T-helper 1 cell (primary cell): ENCODE measurements at places on chromosomes 5 and 9.

- no peak for DNase-seq
These were observed 36.7 kb upstream of the HMHB1 start for GRCh38 chr5:143775258-143775657.

GRCh38 chr5:125140220-125140619 lies 393.8 kb upstream of the ZNF608 start:
- no peak for DNase-seq

- DNase-seq, result no peak
These were observed 508 bp upstream of the NME5 start for GRCh38 chr5:138139781-138140090.

DNA sequence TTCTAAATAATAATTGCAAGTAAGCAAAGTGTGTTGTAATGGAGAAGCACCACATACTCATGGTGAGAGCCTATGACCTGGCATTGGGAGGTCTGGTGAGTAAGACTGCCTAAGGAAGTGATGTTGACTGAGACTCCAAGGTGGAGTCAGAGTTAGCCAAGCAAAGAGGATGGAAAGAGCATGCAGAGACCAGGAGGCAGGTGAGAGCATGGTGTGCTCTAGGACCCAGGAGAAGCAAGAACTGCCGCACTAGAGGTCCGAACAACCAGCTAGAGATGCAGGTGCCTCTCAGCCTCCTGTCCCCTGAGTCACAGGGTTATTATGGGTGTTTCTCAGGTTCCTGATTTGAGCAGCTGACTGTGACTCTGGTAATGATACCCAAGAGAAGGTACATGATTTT lies 27.3 kb downstream of the ANP32B start:
- no peak for DNase-seq

DNA sequence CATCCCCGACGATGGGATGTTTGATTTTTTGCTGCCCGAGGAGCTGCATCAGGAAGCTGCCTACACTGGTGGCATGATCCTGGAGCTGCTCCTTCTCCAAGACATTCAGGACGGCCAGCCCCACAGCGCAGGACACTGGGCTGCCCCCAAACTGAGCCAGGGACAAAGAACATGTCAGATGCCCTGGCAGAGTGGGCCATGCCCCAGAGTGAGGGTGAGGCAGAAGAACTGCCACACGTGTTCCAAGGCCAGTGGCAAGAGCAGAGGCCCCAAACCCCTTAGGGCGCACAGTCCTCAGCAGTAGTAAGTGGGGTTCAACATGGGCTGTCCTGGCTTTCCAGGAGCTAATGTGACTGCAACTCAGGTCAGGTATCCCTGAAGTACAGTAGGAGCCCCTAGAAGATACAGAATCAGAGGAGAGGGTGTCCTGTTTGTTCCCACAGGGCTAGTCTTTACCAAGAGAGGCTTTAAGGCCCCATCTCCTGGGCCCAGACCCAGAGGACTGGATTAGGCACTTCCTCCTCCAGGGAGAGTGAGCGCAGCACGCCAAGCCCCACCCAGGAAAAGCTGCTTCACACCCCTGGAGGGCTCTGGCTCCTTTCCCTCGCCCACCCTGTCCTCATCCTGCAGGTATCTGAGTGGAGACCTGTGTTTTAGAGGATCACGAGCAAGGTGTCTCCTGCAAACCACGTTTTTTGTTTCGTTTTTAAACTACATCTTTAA lies 11.1 kb downstream of the HNRNPAB start:
- no peak for DNase-seq

- no peak for DNase-seq
These were observed 215.8 kb downstream of the BNC2 start for GRCh38 chr9:16654596-16655126.

GRCh38 chr5:126450346-126450745 lies 27.1 kb downstream of the GRAMD2B start:
- no peak for DNase-seq

DNA sequence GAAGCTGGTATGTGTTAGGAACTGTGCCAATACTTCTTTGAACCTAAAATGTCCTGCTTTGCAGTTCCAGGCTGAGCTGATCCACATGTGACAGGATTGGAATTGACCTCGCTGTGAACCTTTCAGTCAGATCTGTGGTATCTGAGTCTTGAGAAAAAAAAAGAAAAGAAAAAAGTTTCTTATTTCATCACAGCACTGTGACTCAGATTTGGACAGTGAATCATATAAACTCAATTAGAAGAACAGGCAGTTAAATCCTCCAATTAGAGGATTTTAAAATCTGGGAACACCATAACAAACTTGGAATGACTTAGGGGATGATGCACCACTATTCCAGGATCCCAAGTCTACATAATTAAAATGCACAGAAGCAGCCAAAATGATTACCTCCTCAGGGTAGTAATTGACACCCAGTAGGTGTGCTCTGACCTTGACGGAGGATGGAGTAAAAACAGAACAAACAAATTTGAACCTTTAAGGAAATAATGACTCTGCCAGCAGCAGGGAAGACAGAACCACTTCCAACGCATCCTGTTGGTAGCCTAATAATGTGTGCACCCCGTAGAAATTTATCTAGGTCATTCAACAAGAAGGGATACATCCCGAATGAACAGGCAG lies 57.8 kb upstream of the RAI14 start:
- no peak for DNase-seq

DNA sequence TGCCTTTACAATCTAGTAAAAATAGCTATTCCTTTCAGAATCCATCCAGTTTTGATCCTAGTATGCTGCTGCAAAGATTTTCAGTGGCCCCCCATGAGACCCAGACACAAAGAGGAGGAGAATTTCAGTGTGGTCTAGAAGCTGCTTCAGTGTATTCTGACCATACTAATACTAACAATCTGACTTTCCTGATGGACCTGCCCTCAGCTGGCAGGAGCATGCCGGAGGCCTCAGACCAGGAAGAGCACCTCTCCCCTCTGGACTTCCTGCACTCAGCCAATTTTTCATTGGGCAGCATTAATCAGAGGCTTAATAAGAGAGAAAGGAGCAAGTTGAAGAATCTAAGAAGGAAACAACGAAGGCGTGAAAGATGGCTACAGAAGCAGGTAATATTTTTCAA lies 48.5 kb downstream of the RNF180 start:
- DNase-seq, result no peak

- DNase-seq, result no peak
These were observed 16.2 kb upstream of the NDUFB6 start for GRCh38 chr9:32589083-32589723.

DNA sequence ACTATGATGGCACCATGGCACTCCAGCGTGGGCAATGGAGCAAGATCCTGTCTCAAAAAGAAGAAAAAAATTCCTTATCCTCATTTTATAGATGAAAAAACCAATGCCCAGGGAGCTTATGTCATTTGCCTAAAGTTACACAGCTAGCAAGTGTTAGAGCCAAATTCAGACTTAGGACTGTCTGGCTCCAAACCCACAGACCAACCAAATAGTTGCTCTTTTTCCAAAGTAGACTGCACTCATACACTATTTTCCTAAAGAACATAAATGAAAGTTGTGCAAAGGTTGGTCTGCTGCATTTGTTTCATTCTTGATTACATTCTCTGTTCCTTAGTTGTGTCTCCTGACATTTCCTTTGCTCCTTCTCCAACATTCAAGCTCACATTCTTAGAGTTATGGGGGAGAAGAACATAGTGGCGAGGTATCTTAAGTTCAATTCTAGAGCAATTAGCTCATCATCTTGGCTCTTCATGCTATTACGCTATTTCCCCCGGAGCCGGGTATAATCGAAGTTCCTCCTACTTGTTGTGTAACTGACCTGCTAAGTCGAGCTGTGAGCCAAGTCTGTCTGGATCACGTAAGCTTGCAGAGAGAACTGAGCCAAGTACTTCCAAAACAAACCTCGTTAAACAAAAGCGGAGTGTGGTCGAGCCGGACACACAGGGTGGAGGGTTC lies 138.3 kb downstream of the RFK start:
- no peak for DNase-seq

GRCh38 chr9:86321373-86321772 lies 32.8 kb downstream of the TUT7 start:
- DNase-seq, result no peak

DNA sequence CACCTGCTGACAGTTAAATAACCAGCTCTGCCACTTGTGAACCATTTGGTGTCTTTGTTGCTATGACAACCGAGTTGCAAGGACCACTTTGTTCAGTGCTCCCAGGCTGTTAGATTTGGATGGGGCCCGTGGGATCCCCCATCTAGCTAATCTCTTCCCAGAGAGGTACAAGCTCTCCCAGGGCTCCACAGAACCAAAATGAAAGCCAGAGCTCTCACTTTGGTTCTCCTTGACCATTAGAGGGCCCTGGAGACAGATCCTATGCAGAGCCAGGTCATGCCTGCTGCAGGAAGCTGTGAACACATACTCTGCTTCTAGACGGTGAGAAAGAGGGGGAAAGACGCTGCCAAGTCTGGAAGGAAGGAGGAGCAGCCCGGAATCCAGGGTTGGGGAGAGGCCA lies 224.6 kb downstream of the GABBR2 start:
- no peak for DNase-seq

DNA sequence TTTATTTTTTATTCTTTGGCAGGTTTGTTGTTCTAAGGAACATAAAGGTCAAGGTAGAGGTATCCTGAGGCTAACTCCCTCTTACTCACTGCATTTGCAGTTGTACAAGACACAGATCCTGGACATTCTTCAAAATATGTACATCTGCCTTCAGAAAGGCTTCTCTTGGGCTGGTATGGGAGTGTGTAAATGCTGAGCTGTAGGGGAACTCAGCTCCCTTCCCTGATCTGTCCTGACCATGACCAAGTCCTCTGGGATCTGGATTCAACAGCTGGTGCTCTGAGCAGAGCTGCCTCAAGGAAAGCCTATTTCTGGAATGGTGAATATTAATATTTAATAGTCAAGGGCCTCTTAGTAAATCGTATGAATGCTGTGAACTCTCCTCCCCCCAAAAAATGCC lies 117.4 kb downstream of the PRKACG start:
- no peak for DNase-seq

GRCh38 chr9:33248606-33249005 lies 8.6 kb downstream of the SPINK4 start:
- no peak for DNase-seq

- peak; percentile 3 for DNase-seq
These were observed 51.2 kb upstream of the ARRDC3 start for GRCh38 chr5:91434348-91434747.

DNA sequence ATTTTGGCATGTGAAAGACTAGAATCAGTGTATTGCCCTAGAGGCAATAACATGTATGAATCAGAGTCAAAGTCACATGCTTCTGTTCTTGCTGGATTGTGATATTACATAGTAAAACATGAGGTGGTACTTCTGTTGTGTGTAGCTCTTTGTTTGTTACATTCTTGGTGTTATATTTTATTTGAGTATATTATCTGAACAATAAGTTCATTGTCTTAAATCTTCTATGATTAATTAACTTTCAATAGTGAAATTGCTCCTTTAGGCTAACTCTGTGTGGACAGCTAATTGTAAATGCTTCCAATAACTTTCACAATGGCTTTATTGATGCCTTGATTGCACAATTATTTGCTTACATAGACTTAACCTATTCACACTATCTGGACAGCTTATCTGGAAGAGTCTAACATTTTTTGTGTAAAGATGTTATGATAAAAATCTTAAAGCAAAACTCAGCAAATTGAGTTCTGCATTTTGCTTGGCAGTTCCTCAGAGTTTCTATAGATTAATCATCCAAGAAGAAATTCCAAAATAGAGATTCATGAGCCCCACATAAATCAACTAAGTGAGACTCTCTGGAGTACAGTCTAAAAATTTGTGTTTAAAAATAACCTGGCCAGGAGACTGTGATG lies 239.6 kb upstream of the TUSC1 start:
- DNase-seq, result no peak

DNA sequence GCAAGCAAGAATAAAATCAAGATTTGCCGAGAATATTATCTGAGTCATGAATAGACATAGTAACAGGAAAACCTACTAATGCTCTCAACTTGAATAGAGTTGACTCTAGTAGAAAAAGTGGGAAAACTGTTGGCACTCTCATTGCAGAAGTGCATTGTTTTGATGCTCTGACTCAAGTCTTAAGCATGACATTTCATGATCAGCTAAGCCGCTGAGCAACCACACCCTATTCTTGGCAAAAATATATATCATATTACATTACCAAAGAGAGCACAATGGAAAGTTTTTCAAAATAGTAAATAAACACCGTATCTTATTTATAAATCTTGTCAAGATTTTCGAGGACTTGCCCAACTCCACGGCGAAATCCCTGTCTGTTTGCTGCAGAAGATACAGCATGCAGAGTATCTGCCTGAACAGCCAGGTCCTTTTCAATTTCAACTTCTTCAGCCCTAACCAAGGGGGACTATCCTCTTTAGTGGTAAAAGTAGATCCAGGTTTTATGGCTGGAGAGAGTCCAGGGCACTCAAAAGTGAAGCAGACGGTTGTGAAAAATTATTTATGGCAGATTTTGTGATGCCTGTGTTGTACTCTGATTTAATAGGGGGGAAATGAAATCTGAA lies 13.9 kb upstream of the ADAMTSL1 start:
- DNase-seq, result no peak

DNA sequence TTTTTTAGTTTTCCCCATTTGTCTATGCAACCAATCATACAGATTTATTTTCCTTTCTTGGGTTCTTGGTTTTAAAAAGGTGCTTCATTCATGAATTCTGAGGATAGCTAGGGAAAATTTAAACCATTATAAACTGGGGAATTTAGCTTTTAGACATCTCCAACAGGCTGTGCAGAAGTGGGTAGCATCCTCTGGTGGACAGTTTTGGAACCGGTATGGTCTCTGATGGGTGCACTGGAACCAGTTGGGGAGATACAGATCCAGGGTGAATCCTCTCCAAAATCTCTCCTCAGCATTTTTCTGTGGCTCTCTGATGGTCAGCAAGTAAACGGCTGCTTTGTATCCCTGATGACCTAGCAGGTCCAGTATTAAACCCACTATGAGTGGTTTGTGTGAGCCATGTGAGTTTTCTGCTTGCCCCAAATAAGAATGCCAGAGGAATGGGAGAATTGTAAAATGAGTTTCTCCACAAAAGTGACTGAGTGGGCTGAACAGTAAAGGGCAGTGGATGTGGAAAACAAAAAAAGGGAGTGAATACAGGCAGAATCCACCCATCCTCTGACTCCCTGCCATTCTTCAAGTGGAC lies 9.1 kb upstream of the DNAJC25 start:
- DNase-seq, result no peak

- DNase-seq, result no peak
These were observed 446.2 kb downstream of the ELAVL2 start for GRCh38 chr9:23379842-23380241.

DNA sequence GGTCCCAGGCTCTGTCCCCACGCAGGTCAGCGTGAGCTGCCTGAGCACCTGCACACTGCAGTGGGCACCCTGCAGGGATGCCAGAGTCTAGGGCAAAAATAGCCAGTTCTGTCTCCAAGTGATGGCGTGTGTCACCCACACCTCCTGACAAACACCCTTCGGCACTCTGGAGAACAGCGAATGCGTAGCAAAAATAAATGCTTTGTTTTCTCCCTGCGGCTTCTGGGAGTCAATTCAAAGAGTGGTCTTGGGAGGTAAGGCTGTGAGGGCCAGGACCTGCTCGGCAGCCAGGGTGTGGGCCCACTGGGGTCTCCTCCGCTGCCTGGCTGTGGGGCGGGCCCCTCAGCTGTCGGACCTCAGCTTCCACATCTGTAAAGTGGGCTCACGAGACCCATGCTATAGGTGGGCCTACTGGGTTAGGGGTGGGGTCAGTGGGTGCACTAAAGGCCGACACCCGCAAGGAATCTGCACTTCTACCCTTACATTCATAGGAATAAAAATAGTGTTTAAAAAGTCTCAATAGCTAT lies 37.4 kb downstream of the RASGEF1C start:
- DNase-seq, result no peak
